ENCODE measurements at places on chromosomes 7 and 10.

DNA sequence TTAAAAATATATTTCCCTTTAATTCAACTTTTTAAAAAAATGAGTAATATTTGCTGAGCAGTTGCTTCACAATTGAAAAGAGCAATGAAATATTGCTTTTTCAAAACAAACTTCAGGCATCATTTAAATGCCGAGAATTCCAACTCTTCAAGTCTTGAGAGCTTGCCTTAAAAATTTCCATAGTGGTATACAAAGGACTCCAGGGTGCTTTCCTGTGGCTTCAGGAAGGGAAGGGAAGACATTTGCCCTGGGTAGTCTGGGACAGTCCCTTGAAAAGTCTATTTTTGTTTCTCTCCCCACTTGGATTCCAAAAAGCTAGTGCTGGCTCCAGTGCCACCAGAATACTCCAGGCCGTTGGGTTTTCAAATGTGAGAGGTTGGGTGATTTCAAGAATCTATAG lies 71.7 kb downstream of the HYCC1 start:
- DNase-seq: no peak
- H3K36me3 ChIP-seq: peaks cover 4% of the 10 kb centered on the region
- H3K4me3 ChIP-seq: no peak overlapping the region
- no peak overlapping the region for H3K27ac ChIP-seq

DNA sequence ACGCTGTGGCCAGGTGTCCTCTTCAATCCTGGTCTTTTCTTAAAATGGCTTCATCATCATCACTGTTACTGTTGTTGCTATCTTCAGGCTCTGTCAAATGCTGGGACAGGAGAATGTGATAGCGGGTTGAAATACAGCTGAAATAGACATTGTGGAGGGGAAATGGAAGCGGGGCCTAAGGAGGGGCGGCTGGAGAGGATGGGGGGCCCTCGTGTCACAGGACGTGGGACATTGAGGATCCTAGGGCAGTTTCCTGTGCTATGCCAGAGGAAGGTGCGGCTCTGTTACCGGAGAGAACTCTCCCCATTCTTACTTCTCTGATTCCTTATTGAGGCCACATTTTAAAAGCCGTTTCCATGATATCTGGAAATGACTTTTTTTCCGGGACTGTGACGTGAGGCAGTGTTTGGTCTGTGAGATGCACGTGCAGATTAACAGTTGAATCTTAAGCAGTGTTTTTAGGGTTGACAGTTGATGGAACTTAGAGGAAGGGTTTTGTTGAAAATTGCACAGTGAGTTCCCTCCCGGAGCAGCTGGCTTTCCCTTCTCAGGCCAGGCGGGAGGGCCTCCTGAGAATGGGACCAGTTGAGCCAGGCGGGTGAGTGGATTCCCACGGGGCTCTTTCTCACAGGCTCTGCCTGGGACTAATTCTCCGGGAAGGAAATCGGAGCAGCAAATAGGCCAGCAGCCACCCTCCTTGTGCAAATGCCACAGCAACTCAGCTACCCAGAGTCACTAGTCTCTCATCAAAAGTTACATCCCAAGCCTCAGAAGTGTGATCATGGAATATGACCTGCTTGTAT lies 125.2 kb downstream of the TACC2 start:
- peak overlapping the region; percentile 99 for H3K27ac ChIP-seq
- no peaks in the 10 kb centered on the region for H3K36me3 ChIP-seq
- DNase-seq: peak; percentile 39

- no peaks in the 10 kb centered on the region for H3K4me1 ChIP-seq
- H3K27me3 ChIP-seq: no peaks in the 10 kb centered on the region
- H3K27ac ChIP-seq: no peak overlapping the region
- no peak overlapping the region for H3K4me3 ChIP-seq
- H3K36me3 ChIP-seq: no peaks in the 10 kb centered on the region
- no peak for DNase-seq
Observed at GRCh38 chr7:12638851-12639456, 48.5 kb upstream of the ARL4A start.

GRCh38 chr7:40192036-40192435 lies 57.2 kb downstream of the SUGCT start:
- H3K27ac ChIP-seq: no peak overlapping the region
- H3K36me3 ChIP-seq: no peaks in the 10 kb centered on the region
- no peak overlapping the region for H3K4me3 ChIP-seq
- no peaks in the 10 kb centered on the region for H3K27me3 ChIP-seq
- H3K4me1 ChIP-seq: no peaks in the 10 kb centered on the region
- DNase-seq: no peak

- no peaks in the 10 kb centered on the region for H3K27me3 ChIP-seq
- no peak overlapping the region for H3K4me3 ChIP-seq
- no peaks in the 10 kb centered on the region for H3K36me3 ChIP-seq
Observed at GRCh38 chr10:44647877-44648542, 263.1 kb upstream of the CXCL12 start.

DNA sequence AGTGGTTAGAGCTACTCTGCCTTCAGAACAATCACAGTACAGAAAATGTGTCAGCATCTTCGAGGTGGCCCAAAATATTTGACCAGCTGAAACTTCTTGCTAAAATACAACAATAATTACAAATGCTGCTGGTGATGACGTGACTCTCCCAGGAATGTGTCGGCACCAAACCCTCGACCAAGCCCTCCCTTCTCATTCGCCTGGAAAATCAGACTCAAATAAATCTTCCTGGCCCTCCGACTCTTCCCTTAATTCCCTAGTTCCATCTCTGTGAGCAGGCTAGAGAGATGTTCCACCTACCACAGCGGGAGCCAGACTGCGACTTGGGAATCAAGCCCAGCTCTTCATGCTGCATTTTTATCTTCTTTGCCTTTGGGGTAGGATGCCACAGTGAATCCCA lies 4.1 kb downstream of the PRSS2 start:
- no peaks in the 10 kb centered on the region for H3K4me1 ChIP-seq
- no peak overlapping the region for H3K4me3 ChIP-seq
- no peaks in the 10 kb centered on the region for H3K27me3 ChIP-seq
- H3K27ac ChIP-seq: no peak overlapping the region
- no peak for DNase-seq
- H3K36me3 ChIP-seq: no peaks in the 10 kb centered on the region
